ENCODE measurements at places on chromosomes 1 and 21. TPM values are rescaled to one million over a fixed set of nuclear protein-coding genes. Genes with fewer than 3 reads are reported as not detected.

GRCh38 chr21:17460094-17460493 is 52.7 kb upstream of the CXADR start:
- DNase-seq: no peak

DNA sequence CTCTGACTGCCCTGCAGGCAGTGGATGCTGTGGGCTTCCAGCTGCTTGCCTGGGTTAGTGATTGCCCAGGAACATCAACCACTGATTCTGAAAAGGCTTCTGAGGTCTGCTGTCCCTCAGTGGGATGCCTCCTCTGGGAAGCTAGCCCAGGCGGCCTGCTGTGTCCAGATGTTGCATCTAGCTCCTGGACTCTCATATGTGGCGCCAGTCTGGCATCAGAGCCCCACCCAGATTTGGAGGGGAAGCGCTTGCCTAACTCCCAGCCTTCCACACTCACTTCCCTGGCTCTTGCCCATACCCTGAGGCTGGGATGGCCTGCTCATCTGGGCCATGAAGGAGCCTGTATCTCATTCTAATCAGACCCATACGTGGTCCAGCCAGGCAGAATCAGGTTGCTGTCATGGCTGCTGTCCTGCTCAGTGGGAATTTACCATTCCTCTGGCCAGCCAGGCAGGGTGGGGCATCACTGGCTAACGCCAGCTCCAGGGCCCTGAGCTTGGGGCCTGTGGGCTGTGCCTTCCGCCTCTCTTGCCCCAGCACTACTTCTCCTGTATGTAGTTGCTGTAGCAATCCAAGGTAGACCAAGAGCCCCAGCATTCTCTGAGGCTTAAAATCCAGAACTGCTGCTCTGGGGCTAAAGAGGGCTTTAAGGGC is 4.1 kb downstream of the CSF1 start:
- no peak for DNase-seq

The CLCA4 gene
- not detected for total RNA-seq

- DNase-seq: no peak
These were observed 338.8 kb downstream of the MATN1 start for GRCh38 chr1:30384286-30385245.

DNA sequence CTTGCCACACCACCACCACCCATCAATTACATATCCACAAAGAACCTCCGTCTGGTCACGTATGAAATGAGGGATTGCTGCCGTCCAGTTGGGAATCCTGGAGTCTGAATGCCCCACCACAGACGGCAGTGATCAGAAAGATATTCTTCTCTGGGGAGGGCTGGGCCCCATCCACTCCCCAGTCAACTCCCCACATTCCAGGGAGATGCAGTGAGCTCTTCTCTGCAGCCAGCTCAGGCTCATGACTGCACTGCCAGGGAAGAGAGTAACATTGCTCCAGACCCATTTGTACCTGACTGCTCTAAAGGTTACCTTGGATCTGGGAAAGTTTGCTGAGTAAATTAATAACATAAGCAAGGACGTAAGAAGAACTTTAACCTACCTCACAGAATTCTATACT is 18.3 kb downstream of the DEGS1 start:
- no peak for DNase-seq

The ANKRD35 gene
- 0.40 TPM for total RNA-seq

The LENEP gene
- 1.0 TPM for total RNA-seq

- no peak for DNase-seq
These were observed 311.5 kb downstream of the DUSP10 start for GRCh38 chr1:221430152-221430960.

GRCh38 chr1:36937371-36937770 is 96.9 kb downstream of the GRIK3 start:
- DNase-seq: no peak

DNA sequence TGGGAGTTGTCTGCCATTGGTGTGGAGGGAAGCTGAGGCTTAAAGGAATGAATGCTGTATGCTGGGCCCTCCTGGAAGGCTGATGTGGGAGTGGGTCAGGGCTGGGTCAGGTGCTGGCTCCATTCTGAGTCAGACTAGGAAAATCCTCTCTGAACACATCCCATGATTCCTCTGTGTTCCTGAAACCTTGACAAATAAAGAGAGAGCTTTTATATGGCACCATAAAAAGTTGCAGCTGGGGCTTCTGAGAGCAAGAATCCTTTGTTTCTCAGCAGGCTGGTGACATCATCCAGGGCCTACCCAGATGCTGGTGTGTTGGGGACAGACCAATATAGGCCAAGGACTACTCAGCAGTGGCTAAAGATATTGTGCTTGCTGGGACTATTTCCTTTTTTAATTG is 27.8 kb upstream of the NFASC start:
- DNase-seq: no peak

The ADGRB2 gene
- 0.31 TPM for total RNA-seq

The ADAMTSL4 gene
- total RNA-seq: 0.06 TPM

- no peak for DNase-seq
These were observed 8.9 kb downstream of the DENND2D start for GRCh38 chr1:111191496-111191895.

GRCh38 chr1:89800022-89800655 is 20.7 kb upstream of the LRRC8D start:
- DNase-seq: no peak

DNA sequence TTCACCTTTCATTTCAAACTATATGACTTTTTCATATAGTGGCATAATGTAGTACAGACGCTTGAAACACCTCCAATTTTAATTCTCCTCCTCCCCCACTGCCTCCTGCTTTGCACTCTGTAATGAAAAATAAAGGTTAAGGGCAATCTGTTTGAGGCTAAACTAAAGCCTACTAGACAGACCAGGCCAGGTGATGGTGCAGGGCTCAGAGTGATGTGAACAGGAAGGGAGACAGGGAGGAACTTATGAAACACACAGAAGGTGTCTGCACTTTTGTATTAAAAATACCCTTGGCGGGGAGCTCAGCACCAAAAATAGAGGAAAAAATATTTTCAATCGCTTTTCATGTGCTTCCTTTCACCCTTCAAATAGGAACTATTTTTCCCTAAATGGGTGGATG is 415.4 kb downstream of the LMO4 start:
- DNase-seq: no peak

The DCAF8 gene
- 112 TPM for total RNA-seq

DNA sequence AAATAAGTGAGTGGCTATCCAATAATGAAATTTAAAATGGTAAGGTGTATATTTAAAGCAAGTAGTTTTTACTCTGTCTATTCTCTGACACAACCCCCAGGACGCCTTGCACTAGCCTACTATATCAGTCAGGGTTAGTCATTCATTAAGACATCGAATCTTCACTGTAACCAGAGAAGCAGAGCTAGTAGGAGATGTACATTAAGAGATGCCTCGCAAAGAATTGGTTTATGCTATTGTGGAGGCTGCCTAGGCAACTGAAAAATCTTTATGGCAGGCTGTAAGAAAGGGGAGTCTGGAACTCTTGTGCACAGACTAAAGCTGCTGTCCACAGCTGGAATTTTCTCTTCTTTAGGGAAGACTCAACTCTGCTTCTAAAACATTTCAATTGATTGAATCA is 28.8 kb downstream of the NTNG1 start:
- no peak for DNase-seq

GRCh38 chr21:40160911-40161310 is 293.7 kb downstream of the PCP4 start:
- DNase-seq: no peak

DNA sequence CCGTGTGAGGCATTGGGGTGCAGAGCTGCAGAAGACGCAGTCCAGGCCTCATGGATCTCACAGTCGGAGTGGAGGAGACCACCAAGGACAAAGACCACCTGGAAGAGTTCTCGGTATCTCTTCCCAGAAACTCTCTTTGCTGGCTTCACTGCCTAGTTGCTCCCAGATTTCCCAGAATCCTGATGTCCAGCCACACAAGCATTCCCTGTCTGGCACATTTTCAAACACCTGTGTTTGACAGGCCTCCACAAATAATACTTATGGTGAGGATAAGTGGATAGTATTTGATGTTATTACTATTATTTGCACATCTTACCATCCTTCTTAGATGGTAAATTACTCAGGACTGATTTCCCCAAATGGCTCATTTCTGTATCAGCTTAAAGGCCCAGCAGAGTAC is 27.7 kb upstream of the KANK4 start:
- DNase-seq: no peak

GRCh38 chr21:35226968-35227744 is 178.1 kb upstream of the RUNX1 start:
- peak; percentile 82 for DNase-seq

DNA sequence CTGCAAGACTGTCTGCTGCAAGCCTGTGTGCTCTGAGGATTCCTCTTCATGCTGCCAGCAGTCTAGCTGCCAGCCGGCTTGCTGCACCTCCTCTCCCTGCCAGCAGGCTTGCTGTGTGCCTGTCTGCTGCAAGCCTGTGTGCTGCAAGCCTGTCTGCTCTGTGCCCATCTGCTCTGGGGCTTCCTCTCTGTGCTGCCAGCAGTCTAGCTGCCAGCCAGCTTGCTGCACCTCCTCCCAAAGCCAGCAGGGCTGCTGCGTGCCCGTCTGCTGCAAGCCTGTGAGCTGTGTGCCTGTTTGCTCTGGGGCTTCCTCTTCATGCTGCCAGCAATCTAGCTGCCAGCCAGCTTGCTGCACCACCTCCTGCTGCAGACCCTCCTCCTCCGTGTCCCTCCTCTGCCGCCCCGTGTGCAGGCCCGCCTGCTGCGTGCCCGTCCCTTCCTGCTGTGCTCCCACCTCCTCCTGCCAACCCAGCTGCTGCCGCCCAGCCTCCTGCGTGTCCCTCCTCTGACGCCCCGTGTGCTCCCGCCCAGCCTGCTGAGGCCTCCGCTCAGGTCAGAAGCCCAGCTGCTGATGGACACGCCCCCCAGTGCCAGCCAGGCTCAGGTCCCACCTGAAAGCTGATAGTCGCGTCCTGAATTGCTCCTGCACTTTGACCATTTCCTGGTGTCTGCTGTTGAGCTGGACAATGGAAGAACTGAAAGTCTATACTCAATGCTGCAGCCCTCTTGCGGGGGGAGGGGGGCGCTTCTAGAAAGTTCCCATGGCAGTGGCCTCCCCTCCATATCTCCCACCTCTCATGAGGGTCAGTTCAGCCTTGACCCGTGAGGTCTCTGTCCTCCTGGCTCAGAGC is 1.2 kb downstream of the KRTAP10-4 start:
- DNase-seq: no peak

DNA sequence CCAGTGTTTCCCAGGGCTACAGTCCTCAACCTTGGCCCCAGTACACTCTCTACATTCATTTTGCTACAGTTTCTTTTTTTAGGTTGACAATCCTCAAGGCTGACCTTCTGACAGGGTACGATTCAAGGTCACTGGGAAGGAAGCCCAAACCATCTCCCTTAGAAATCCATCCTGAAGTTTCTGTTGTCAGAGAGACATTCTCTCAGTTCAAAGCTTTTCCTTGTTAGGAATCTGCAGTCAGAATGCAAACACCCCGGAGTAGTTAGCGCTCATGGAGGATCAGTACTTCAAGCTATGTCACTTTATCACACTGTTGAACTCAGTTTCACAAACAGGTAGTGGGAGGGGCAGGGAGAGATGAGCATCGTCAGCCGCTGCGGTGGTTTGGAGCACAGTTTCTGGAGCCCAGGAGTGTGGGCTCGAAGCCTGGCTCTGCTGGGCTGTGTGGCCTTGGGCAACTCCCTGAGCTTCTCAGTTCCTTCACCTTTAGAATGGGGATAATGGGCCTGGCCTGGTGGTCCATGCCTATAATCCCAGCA is 4.2 kb downstream of the SLC2A5 start:
- no peak for DNase-seq

GRCh38 chr1:174971902-174972301 is 27.8 kb upstream of the CACYBP start:
- DNase-seq: no peak

DNA sequence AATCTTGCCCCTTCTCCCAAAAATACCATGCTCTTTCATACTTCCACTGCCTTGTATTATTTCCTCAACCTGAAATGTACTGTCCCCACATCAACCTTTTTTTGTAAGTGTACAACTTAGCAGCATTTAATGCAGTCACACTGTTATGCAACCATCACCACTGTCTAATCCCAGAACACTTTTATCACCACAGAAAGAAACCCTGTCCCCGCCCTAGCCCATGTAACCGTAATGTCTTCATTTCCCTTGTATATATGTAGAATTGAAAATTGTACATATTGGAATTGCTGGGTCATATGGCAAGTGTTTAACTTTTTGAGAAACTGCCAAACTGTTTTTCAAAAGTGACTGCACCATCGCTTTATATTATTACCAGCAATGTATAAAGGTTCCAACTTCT is 37.4 kb downstream of the PTP4A2 start:
- DNase-seq: no peak

The LCE1F gene
- total RNA-seq: not detected

- DNase-seq: no peak
These were observed 26.3 kb downstream of the RAB7B start for GRCh38 chr1:205976708-205977401.

The USH2A gene
- not detected for total RNA-seq

DNA sequence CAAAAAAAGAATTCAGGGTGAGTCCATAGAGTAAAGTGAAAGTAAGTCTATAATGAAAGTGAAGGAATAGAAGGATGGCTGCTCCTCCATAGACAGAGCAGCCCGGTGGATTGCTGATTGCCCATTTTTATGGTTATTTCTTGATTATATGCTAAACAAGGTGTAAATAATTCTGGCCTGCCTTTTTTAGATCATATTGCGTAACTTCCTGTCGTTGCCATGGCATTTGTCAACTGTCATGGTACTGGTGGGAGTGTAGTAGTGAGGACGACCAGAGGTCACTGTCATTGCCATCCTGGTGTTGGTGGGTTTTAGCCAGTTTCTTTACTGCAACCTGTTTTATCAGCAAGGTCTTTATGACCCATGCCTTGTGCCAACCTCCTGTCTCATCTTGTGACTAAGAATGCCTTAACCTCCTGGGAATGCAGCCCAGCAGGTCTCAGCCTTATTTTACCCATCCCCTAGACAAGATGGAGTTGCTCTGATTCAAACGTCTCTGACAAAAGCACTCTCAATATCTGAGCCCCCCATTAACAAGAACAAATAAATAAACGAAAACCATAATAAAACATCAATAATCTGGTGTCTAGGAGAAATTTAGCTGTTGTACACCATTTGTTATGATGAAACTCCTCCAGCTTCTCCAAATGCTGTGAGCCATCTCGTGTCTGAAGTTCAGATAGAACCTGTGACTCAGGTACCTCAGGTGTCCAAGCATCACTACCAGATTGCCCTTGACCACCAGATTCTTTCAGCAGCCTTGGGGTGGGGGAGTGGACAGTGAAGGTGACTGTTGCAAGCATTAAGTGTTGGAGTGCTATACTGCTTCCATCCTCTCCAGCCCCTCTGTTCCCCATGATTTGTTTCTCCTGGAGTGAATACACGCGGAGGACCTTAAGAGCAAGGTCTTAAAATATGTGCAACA is 36.0 kb downstream of the EBNA1BP2 start:
- no peak for DNase-seq

The OR2T35 gene
- not detected for total RNA-seq

GRCh38 chr1:231040800-231041718 is 1.0 kb upstream of the FAM89A start:
- no peak for DNase-seq

- no peak for DNase-seq
These were observed 1.7 kb downstream of the CAMK1G start for GRCh38 chr1:209585197-209585596.

DNA sequence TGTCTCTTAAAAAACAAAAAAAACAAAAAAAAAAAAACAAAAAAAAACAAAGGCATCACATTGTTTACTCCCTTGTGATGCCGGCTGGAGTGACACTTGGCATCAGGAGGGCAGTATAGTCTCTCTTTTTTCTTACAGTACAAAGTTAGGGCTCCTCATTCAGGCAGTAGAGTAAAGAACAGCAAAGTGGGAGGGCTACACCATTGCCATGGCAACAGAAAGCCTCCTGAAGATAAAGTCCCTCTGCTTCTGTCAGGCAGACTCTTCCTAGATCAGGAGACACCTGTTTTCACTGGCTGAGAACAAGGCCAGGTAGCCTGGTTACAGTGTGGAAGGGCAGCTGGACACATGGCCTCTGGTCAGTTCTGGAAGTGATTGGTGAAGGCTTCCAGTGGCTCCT is 41.3 kb upstream of the RAB3GAP2 start:
- no peak for DNase-seq
